ENCODE measurements at places on chromosomes 2 and 18.

DNA sequence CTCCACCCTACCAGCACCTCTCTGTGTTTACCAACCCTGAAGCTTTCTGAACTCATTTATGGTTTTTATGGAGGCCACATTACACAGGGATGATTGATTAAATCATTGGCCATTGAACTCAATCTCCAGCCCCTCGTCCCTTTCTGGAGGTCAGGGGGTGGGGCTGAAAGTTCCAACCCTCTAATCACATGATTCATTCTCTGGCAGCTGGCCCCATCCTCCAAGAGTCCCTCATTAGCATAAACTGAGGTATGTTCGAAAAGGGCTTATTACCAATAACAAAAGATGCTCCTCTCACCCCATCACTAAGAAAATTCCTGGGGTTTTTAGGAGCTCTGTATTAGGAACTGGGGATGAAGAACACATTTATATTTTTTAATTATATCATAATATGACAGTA, 92.3 kb downstream of the DIS3L2 start:
- no peak for DNase-seq

- no peak for DNase-seq
These were observed 198.5 kb downstream of the TNS1 start for GRCh38 chr2:217804338-217804737.

DNA sequence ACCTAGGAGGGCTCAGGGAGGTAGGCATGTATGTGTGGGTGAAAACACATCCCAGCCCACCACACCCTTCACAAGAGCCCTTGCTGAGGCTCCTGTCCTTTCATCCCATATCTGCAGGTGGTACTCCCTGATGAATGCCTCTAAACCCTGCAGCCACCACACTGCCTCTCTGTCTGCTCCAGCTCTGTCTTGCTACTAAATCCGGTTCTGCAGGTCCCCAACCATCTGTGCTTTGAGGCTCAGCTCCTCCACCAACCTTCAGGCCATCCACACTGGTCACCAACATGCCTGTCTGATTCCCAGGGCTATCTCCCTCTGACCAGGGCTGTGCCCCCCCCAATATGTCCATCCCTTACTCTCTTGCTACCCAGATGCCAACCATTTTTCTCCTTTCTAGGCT, 92.7 kb downstream of the BIN1 start:
- no peak for DNase-seq

DNA sequence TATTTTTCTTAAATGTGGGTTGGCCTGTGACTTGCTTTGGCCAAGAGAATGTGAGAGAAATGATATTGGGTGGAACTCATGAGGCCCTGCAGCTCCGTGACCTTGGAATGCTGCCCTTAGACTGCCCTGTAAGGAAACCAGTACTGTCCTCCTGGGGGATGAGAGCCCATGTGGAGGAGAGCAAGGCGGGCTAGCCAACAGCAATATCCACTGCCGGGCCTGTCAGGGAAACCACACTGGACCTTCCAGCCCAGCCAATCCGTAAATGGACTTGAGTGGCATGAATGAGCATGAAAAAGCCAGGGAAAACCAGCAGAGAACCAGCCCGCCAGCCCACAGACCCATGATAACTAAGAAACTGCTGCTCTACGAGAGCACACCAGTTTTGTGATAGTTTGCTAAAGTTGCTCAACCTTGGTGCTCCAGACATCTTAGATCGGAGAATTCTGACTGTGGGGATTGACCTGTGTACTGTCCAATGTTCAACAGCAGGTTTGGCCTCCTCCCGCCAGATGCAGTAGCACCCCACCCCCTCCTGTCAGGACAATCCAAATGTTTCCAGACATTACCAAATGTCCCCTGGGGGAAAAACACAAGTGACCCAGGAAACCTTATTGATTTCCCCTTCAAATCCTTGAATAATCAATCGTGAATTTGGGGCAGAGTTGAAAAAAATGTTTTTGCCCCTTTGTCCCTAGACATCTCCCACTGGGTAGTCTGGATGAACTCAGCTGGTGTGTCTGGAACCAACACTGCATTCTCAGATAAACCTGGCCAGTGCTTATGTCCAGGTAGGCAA, 27.2 kb downstream of the ALPK2 start:
- DNase-seq = no peak

DNA sequence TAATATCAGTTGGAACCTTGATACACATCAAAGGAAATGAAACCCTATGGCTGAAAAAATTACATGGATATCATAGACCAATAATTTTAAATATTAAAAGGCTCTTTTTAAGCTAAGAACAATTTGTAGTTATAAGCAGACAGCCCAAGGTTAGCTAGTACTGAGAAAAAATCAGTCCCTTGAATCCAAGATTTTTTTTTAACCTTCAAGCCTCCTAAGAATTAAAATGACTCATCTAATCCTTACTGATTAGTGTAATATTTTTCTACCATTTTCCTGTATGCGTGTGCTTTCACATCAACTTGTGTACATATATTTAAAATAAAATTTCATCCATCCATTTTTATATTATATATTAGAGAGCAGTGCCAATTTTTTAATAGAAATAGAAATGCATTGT, 1004.9 kb upstream of the ZEB2 start:
- DNase-seq = no peak

Measured in stimulated activated CD8-positive, alpha-beta memory T cell treated with anti-CD3 and anti-CD28 coated beads, Interleukin-15, amount 100 ng/mL, for 48 hours (primary cell).